ENCODE measurements at places on chromosomes 1 and 21.

- no peak for DNase-seq
These were observed 312.3 kb downstream of the RRAGC start for GRCh38 chr1:38547321-38547720.

DNA sequence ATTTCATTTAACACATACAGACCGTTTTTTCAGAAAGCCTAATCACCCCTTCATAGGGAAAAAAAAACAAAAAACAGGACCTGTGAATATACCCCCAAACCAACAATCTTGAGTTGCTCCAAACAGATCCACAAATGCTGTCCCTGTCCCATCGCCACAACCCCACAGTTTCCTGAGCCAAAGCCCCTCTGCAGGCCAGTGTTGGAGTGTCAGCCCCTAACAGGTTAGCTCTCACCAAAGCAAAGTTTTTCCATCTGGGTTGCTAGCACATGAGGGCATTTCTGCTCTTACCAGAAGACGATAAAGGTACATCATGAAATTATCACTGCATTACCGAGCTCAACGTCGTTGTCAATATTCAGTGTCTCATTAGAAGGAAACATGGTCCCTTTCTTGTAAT lies 40.8 kb downstream of the MCOLN2 start:
- no peak for DNase-seq

GRCh38 chr1:88773540-88774150 lies 89.6 kb downstream of the PKN2 start:
- DNase-seq: no peak

DNA sequence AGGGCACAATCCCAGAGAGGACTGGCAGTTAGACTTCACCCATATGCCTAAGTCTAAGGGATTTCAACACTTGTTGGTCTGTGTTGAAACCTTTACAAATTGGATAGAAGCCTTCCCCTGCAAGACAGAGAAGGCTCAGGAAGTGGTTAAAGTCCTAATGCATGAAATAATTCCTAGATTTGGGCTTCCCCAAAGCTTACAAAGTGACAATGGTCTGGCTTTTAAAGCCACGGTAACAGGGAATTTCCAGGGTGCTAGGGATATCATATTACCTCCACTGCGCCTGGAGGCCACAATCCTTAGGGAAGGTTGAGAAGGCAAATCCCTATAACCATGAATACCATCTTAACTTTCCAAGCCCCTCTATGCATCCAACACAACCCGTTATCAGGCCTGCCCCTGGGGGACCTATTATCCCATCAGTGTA lies 3.3 kb upstream of the FMO4 start:
- no peak for DNase-seq

DNA sequence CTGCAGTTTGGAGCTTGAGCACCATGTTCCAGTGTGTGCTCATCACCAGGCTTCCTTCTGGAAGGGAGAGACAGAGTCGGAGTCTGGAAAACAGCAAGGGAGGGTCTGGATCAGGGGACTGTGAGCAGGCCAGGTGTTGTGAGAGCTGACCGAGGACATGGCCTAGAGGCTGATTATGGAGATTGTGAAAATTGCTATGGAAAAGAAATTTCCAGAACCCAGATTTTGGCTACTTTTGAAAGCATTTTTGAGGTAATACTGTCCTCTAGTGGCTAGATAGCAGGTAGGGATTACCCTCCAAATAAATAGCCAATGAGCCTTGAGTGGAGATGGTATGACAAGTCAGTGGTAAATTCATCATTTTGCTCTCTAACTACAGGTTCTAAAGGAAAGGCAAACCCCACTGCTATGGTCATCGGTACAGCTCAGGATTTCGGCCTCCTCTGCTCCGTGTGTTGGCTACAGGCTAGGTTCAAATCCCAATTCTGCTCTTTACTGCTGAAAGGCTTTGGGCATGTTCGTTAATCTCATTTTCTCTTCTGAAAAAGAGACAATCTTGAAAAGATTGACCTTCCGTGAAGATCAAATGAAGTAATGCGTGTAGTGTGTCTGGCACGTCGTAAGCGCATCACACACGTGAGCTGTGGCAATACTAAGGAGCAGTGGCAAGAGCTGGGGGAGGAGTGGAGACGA lies 1.0 kb upstream of the HAO2 start:
- DNase-seq: peak; percentile 22

DNA sequence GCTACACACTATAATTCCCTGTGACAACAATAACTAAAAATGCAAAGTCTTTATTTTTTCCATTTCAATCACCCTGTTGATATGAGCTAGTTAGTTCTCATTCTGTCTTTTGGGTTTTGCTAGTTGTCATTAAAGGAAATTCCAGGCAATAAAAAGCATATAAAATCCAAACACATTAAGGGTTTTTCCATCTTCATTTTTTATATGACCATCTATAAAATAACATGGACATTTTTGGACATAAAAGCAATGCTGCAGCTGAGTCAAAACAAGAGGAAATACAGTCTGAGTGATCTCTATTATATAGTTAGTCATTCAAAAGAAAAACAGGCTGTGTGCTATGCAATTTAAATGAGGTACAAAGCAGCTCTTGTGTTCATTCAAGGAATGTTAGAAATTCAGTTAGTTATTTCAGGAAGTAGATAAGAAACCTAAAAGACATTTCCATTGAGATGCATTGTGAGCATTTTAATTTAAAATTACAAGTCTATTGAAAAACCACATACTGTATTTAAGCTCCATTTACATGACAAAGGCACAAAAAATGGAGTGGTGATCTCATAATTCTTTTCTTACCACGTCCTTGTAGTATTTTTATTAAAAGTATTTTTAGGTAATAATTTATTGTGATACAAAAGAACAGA lies 67.3 kb upstream of the BCL10 start:
- DNase-seq: no peak

DNA sequence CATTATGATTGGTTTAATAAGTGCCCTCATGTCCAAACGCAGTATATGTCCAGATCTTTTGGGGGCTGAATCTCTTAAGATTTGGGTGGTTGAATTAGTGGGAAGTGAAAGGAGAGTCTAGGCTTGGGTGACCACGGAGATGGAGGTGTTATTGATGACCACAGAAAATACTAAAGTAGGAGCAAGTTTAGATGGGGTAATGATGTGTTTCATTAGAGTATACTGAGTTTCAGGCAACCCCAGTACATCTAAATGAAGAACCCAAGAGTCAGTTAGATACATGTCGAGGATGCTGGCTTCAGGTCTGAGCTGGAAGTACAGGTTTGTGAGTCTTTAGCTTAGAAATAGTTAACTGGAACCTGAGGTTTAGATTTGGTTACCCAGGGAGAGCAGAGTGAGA lies 6.5 kb upstream of the ZZZ3 start:
- no peak for DNase-seq

- no peak for DNase-seq
These were observed 246.8 kb downstream of the LMO4 start for GRCh38 chr1:87575528-87575927.

GRCh38 chr1:172448995-172449584 lies 5.2 kb upstream of the PIGC start:
- DNase-seq: no peak

GRCh38 chr1:113937146-113937545 lies 8.0 kb downstream of the HIPK1 start:
- DNase-seq: no peak

DNA sequence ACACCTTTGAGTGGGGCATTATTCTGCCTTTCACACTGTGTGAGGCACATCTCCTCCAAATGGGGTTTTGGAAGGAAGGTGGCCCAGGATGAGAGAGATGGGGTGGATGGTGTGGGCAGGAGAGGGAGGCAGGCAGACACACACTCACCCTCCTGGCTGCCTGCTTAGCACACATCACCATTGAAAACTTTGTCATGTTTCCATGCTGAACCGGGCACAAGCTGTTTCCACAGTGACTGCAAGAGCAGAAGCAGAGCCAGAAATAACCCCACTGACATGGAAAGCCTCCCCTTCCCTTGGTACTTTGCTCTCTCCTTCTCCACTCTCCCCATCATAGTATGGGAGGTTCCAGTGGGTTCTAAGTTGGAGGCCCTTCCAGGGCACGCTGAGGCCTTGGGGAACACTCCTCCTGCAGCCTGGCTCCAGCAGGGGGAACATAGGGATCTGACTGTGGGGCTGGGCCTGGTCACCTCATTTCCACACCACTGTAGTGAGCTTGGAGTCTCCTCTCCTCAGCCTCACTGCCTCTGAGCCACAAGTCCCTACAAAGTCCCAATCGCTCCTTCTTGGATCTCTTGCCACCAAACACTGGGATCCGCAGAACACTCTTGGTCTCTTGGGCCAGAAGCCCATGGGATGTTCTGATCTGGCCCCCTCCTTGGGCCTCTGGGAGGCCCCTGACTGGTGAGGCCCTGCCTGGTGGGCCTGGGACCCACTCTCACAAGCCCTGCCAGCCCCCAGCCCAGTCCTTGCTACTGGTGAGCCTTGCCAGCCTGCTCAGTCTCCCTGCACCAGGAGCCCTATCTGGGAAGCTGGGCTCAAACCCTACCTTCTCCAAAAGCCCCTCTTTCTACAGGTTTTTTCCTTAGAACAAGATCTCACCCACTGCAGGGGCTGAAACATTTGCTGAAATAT lies 163.0 kb upstream of the EDN2 start:
- no peak for DNase-seq

DNA sequence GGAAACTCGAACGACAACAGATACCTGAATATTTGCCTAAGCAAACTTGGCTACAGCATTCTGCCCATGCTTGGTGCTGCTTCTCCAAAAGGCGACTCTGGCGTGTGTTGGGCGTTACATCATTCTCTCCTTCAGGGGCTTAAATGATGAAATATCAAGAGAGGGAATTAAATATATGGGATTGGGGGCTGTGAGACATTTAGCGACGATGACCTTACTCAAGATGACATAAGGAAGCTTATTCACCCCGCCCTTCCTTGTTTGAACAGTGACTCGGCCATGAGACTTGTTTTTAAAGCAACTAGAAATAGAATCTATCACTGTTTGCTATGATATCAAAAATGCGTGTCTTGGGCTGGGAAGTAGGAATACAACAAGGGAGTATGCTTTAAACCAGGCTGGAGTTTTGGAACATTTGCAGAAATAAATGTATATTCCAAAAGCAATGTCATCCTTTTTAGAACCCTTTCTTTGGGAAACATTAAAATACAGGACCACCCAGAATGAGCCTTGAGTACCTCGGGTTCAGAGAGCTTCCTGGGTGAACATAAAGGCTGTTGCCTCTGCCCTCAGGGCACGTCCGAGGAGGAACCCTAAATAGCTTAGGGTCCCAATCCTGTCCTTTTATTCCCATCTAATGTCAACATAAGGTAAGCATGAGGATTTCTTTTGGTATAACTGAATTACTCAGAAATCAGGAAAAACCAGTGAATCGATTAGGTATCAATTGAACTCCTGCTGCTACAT lies 123.3 kb upstream of the SLC45A1 start:
- DNase-seq: no peak

GRCh38 chr1:3272321-3273045 lies 182.0 kb upstream of the ARHGEF16 start:
- no peak for DNase-seq

GRCh38 chr1:64959986-64960385 lies 6.4 kb downstream of the JAK1 start:
- no peak for DNase-seq

GRCh38 chr1:205353612-205354011 lies 3.1 kb downstream of the KLHDC8A start:
- no peak for DNase-seq

- DNase-seq: no peak
These were observed 115.2 kb downstream of the NGF start for GRCh38 chr1:115222616-115223402.

GRCh38 chr21:31258073-31258472 lies 86.0 kb downstream of the TIAM1 start:
- DNase-seq: no peak

GRCh38 chr1:62593825-62594394 lies 3.4 kb upstream of the ANGPTL3 start:
- no peak for DNase-seq
